Breast epithelium (tissue), 4 donors: ENCODE measurements at places on chromosomes 16 and 17. TPM values are rescaled to one million over a fixed set of nuclear protein-coding genes. Genes with fewer than 3 reads are reported as not detected.

DNA sequence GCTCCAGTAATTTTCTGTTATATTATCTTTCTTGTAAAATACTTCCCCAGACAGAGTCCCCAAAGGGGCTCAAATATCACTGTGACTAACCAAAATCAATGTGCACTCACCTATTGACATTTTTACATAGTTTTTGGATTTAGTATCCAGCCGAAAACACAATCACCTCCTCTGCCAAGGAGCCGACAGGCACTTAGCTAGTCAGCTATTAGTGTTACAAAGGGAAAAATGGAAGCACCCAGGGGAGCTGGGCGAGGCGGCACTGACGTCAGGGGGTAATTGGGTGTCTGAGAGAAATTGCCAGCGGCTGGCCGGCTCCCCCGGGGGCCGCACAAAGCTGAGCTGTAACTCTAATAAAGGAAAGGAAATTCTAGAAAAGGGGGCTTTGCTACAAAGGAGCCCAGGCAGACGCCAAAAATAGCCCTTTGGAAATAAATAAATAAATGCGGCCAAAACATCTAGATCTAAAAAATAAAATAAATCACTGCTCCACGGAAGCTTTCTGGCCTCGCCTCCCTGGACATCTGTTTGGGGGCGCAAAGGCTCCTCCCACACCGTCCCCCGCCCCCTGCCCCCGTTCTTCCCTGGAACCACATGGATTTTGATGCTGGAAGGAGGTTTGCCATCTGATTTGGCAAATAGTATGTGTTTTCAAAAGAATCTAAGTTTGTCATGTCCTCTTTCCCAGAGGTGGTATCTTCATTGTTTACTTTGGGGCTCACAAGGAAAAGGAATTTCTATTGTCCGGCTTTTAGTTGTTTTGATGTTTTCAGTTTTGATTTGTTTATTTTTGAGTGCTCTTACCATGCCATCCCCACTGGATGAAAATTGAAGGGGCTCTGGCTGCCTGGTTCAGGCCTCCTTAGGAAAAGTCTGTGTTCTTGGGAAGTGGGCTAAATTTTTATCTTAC, 156.7 kb downstream of the ZNF423 start:
- no peaks in the 10 kb centered on the region for H3K4me1 ChIP-seq
- H3K27me3 ChIP-seq = no peaks in the 10 kb centered on the region
- peak overlapping the region; percentile 49 for H3K27ac ChIP-seq
- no peaks in the 10 kb centered on the region for H3K36me3 ChIP-seq

CCL23 gene
- 2.7 TPM for total RNA-seq

GRCh38 chr16:57537194-57537505, 779 bp upstream of the CCDC102A start:
- peak overlapping the region; percentile 92 for H3K4me3 ChIP-seq
- peak overlapping the region; percentile 93 for H3K27ac ChIP-seq
- no peaks in the 10 kb centered on the region for H3K27me3 ChIP-seq
- DNase-seq = no peak

- H3K36me3 ChIP-seq = no peaks in the 10 kb centered on the region
- no peaks in the 10 kb centered on the region for H3K27me3 ChIP-seq
- no peaks in the 10 kb centered on the region for H3K4me1 ChIP-seq
- DNase-seq = peak; percentile 71
- H3K27ac ChIP-seq = peak overlapping the region; percentile 54
- no peak overlapping the region for H3K4me3 ChIP-seq
These were observed 54.3 kb downstream of the AMFR start for GRCh38 chr16:56370875-56371659.

DNA sequence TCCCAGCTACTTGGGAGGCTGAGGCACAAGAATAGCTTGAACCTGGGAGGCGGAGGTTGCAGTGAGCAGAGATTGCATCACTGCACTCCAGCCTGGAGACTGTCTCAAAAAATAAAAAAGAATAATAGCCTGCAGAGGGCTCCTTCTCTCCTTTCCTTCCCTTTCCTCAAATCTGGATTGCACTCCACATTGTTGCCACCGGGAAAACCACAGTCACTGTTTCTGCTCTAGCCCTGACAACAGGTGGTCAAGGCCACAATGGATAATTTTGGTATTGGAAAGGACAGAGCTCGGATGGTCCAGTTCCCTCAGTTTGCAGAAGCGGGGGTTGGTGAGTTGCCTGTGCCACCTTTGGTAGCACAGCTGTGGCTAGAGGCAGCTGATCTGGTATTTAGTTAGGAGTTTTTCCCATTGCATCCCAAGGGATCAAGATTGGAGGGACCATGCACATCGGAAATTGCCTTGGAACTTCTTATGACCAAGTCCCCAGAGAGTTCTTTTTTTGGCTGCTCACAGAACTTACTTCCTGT, 44.7 kb upstream of the PRSS54 start:
- no peak overlapping the region for H3K27ac ChIP-seq
- no peaks in the 10 kb centered on the region for H3K27me3 ChIP-seq
- no peaks in the 10 kb centered on the region for H3K4me1 ChIP-seq
- DNase-seq = no peak

GRCh38 chr16:84787263-84787622, 32.5 kb upstream of the CRISPLD2 start:
- H3K27ac ChIP-seq = no peak overlapping the region
- no peaks in the 10 kb centered on the region for H3K4me1 ChIP-seq
- no peaks in the 10 kb centered on the region for H3K36me3 ChIP-seq
- H3K4me3 ChIP-seq = no peak overlapping the region
- H3K27me3 ChIP-seq = no peaks in the 10 kb centered on the region

GRCh38 chr17:57518587-57519581, 226.2 kb downstream of the CCDC182 start:
- no peaks in the 10 kb centered on the region for H3K4me1 ChIP-seq
- DNase-seq = peak; percentile 23
- no peaks in the 10 kb centered on the region for H3K27me3 ChIP-seq
- H3K27ac ChIP-seq = no peak overlapping the region

GRCh38 chr16:30409125-30410060, 2.0 kb downstream of the ZNF771 start:
- DNase-seq = peak; percentile 91
- no peaks in the 10 kb centered on the region for H3K27me3 ChIP-seq
- no peaks in the 10 kb centered on the region for H3K36me3 ChIP-seq
- H3K4me3 ChIP-seq = no peak overlapping the region
- H3K4me1 ChIP-seq = peaks cover 15% of the 10 kb centered on the region

TTLL6 gene
- not detected for total RNA-seq

TBC1D3I gene
- not detected for total RNA-seq

GRCh38 chr16:11604783-11605563, 18.3 kb upstream of the LITAF start:
- H3K27me3 ChIP-seq = no peaks in the 10 kb centered on the region
- H3K4me3 ChIP-seq = peak overlapping the region; percentile 11
- peak overlapping the region; percentile 60 for H3K27ac ChIP-seq
- no peak for DNase-seq
- H3K36me3 ChIP-seq = no peaks in the 10 kb centered on the region

- no peaks in the 10 kb centered on the region for H3K27me3 ChIP-seq
- DNase-seq = no peak
- no peak overlapping the region for H3K4me3 ChIP-seq
- no peaks in the 10 kb centered on the region for H3K4me1 ChIP-seq
These were observed 900.8 kb upstream of the GOT2 start for GRCh38 chr16:59634951-59635350.

RBFOX1 gene
- total RNA-seq = 0.29 TPM

DNA sequence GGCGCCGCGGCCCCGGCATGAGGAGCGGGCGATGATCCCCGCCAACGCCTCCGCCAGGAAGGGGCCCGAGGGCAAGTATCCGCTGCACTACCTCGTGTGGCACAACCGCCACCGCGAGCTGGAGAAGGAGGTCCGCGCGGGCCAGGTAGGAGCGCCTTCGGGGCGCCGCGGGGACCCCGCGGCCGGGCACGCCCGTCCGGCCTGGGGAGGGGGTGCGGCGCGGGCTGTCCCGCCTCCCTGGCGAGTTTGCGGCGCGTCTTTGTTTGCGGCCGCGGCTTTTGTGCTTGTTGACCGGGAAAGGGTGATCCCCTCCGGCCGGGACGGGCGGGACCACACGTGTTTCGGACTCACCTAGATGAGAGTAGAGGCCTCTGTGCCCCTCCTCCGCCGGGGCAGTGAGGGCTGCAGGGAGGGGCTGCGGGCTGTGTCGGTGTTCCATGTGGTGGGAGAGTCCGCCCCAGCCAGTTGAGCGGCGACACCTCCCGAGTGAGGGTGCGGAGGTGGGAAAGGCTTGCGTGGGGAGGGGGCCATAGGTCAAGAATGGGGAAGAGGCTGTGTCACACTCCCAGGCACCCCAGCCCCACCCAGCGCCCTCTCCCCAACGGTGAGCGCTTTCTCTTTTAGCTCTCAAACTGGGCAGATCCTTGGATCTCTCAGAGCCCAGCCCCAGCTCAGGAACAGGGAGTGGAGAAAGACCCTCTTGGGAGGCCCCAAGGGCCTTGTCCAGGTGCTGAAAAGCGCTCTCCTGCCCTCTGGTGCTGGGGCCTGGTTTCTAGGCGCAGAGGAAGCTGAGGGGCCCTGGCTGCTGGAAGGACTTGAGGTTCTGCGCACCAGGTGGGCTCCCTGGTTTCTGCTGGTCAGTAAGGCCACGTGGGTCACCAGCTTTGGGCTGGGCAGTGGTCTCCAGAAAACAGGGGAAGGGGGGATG, 923 bp downstream of the ANKRD13B start:
- no peaks in the 10 kb centered on the region for H3K36me3 ChIP-seq
- DNase-seq = no peak
- H3K4me3 ChIP-seq = peak overlapping the region; percentile 70
- H3K4me1 ChIP-seq = peaks cover 28% of the 10 kb centered on the region
- H3K27ac ChIP-seq = no peak overlapping the region
- H3K27me3 ChIP-seq = no peaks in the 10 kb centered on the region

GRCh38 chr17:20226814-20227482, 217.8 kb downstream of the SPECC1 start:
- no peaks in the 10 kb centered on the region for H3K36me3 ChIP-seq
- H3K27me3 ChIP-seq = no peaks in the 10 kb centered on the region
- H3K4me3 ChIP-seq = no peak overlapping the region
- H3K4me1 ChIP-seq = no peaks in the 10 kb centered on the region
- H3K27ac ChIP-seq = no peak overlapping the region
- DNase-seq = peak; percentile 47

GRCh38 chr16:6884002-6884401, 448.6 kb upstream of the RBFOX1 start:
- DNase-seq = no peak
- no peaks in the 10 kb centered on the region for H3K4me1 ChIP-seq

DNA sequence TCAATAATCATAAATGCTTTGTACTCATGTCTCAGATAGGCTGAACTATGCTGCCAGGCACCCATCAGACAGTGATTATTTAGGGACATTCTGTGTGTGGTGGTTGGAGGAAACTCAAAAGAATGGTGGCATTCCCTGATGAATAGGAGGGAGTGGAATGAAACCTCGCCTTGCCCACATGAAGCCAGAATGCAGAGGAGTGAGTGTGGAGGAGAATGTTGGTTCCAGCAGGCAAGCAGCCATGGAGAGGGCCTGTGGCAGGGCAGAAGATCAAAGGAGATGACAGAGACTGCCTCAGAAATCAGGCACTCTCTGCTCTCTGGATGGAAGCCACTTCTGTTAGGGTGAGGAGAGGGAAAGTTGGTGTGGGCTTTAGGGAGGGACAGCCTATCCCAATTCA, 22.5 kb downstream of the KCTD19 start:
- no peaks in the 10 kb centered on the region for H3K4me1 ChIP-seq
- H3K27me3 ChIP-seq = no peaks in the 10 kb centered on the region
- H3K4me3 ChIP-seq = no peak overlapping the region
- no peaks in the 10 kb centered on the region for H3K36me3 ChIP-seq
